Smooth muscle cell of bladder (primary cell): ENCODE measurements at places on chromosomes 1 and 21. TPM values are rescaled to one million over a fixed set of nuclear protein-coding genes. Genes with fewer than 3 reads are reported as not detected.

The PDXK gene
- total RNA-seq, result 144 and 230 TPM in 2 replicates

The ICOSLG gene
- total RNA-seq, result 0.65 and 1.1 TPM in 2 replicates

The FNBP1L gene
- total RNA-seq, result 7.3 and 12.9 TPM in 2 replicates

The TADA1 gene
- 8.4 and 9.7 TPM in 2 replicates for total RNA-seq

The IL12RB2 gene
- not detected in 2 replicates for total RNA-seq

The FCRL4 gene
- total RNA-seq, result not detected in 2 replicates

The S100A4 gene
- total RNA-seq, result 191 and 237 TPM in 2 replicates

The ZSWIM5 gene
- 1.4 and 1.9 TPM in 2 replicates for total RNA-seq

The SIK1 gene
- 1.3 and 1.7 TPM in 2 replicates for total RNA-seq

The UBL4B gene
- not detected in 2 replicates for total RNA-seq

The CD53 gene
- not detected in 2 replicates for total RNA-seq

The RXRG gene
- total RNA-seq, result 0.09 TPM in 1 of 2 replicates, not detected in the other

The LY9 gene
- not detected in 2 replicates for total RNA-seq

The RPS6KA1 gene
- total RNA-seq, result 1.8 and 2.0 TPM in 2 replicates

The MYBPHL gene
- not detected in 2 replicates for total RNA-seq

The SWT1 gene
- 4.1 and 4.5 TPM in 2 replicates for total RNA-seq

The NR0B2 gene
- not detected in 2 replicates for total RNA-seq

The HES2 gene
- total RNA-seq, result 0.09 and 0.14 TPM in 2 replicates

The OR2L8 gene
- total RNA-seq, result not detected in 2 replicates

The TNFSF18 gene
- under 0.01 TPM in 1 of 2 replicates, not detected in the other for total RNA-seq

The ADAMTS5 gene
- total RNA-seq, result 22.3 and 24.4 TPM in 2 replicates

The SPATA46 gene
- not detected in 2 replicates for total RNA-seq

The OR2T29 gene
- total RNA-seq, result not detected in 2 replicates

The TNNT2 gene
- under 0.01 and 0.09 TPM in 2 replicates for total RNA-seq

The HUNK gene
- total RNA-seq, result under 0.01 and 0.14 TPM in 2 replicates

The NPR1 gene
- total RNA-seq, result 0.57 and 1.5 TPM in 2 replicates

The CNKSR1 gene
- 0.14 TPM in 1 of 2 replicates, not detected in the other for total RNA-seq

The LRRC38 gene
- total RNA-seq, result 0.09 and 0.28 TPM in 2 replicates

The CLCA4 gene
- total RNA-seq, result not detected in 2 replicates

The BMP8B gene
- not detected in 2 replicates for total RNA-seq

The PKP1 gene
- under 0.01 TPM in 2 replicates for total RNA-seq

The LIN9 gene
- total RNA-seq, result 1.3 and 1.7 TPM in 2 replicates

The APCS gene
- total RNA-seq, result not detected in 2 replicates

The CELA2A gene
- total RNA-seq, result 0.14 and 0.37 TPM in 2 replicates
